Fibroblast of mammary gland (primary cell): ENCODE measurements at places on chromosomes 6 and 20.
A peak's percentile ranks its signal among the peaks of the same experiment; 100 is the strongest.

DNA sequence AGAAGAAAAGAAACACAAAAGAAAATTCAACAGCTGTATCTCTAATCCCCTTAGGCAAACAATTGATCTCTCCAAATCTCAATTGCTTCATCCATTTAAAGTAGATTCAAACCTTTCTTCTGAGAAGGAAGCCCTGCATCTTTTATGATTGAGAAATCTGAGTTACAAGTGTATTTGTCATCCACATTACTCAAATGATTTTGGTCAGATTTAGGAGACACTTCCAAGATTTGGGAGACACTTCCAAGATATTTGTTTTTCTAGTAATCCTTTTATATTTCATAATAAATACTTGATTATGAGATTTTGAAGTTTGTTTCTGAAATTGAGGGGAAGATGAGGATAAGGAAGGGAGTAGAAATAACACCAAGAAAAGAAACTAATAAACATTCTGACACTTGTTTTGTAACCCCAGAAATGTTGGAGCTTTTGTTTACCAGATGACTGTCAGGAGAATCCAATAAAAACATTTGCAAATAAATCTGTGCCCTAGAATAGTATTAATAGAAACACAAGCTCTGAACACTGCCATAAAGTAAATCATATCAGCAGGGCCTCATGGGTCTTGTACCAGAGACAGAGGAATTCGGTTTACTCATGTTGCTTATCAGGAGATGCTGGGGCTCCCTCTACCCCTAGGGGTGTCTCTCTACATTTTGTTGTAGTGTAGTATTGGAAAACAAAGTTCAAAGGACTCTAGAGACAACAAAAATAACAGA, 314.3 kb upstream of the NT5E start:
- DNase-seq: peak; percentile 79

- DNase-seq: no peak
Measured at GRCh38 chr6:168560126-168560525, 119.1 kb downstream of the SMOC2 start.

DNA sequence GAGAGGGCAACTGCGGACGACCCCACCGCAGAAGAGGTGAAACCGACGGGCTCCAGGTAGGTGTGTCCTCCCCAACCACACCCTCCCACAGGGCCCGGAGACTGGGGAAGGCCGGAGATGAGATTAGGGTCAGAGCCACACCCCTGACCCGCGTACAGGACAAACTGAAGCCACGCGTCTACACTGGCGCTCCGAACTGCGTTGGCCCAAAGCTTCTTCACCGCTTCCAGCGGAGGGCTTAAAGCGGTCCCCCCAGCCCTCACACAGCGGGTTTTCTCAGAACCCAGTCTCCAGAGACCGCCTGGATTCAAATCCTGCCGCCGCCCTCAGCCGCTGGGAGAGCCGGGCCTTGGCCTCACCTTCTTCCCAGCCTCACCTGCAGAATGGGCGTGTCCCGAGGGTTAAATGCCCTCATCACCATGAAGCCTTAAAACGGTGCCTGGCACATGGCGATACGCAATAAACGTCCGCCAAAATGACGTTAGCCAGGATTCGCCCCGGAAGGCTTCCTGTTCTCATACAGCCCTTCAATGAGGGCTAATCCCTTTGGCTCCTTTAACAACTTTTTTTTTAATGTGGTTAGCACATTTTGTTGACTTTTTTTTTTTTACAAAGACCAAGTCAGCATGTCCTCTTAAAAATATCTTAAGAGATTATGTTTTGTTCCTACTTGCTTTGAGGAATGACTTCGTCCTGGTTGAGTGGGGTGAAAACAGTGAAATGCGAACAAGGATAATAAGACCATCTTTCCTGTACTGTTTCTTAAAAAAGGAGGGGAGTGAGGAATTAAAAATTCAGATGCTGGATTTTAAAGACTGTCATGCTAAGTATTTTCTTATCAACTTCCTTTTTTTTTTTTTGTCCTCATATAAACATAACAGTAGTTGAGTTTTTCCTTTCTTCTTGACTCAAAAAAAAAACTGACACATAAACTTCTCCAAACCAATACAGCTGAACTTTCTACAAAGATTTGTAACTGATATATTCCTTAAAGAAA, 15.1 kb upstream of the ZNF217 start:
- DNase-seq: no peak

- no peak for DNase-seq
Measured at GRCh38 chr6:31041372-31041974, 31.2 kb downstream of the MUC22 start.

DNA sequence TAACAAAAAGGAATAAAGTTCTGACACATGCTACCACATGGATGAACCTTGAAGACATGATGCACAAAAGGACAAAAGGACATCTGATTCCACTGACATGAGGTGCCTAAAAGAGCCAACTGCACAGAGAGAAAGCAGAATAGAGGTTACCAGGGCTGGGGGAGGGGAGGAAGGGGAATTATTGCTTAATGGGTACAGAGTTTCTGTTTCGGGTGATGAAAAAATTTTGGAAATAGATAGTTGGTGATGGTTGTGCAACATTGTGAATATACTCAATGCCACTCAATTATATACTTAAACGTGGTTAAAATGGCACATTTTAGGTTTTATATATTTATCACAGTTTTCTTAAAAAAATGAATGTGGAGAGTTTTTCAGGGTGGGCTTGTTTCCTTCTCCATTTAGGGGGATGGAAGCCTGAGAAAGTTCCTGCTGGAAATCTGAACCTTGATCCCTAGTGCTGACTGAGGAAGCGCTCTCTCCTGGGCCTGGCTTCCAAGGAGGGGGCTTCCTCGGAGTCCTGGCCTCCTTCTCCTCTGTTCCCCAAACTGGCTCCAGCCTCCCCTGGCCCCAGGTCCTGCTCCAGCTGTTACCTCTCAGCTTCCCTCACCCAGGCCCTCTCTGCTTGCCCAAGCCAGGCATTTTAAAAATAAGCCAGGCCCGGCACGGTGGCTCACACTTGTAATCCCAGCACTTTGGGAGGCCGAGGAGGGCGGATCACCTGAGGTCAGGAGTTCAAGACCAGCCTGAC, 79.2 kb downstream of the NOL4L start:
- no peak for DNase-seq

DNA sequence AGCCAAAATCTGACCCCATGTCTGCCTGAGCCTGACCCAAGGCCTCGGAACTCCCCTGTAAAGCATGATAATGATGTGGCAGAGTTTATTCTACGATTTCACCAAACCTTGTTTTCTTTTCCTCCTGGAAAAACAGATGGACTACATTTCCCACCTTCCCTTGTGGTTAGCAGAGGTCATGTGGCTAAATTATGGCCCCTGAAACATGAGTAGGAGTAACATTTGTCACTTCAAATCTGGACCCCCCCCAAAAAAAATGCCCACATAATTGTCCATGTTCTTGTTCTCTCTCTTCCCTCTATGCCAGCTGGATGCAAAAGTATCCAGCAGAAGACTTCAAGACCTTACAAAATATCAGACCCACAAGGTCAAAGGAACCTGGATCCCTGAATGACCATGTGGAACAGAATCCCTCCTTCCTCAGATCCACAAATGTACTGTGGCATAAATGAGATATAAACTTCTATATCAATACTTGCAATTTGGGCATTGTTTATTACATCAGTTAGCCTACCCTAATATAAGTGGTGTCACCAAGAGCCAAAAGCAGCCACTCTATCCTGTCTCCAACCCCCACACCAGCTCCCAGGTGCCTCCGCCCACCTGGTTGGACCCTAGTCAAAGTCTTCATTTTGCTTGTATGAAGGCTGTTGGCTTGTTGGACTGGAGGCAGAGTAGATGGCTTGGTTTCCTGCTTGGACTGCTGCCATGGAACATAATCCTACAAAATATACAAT, 1.4 kb downstream of the C20orf96 start:
- no peak for DNase-seq

DNA sequence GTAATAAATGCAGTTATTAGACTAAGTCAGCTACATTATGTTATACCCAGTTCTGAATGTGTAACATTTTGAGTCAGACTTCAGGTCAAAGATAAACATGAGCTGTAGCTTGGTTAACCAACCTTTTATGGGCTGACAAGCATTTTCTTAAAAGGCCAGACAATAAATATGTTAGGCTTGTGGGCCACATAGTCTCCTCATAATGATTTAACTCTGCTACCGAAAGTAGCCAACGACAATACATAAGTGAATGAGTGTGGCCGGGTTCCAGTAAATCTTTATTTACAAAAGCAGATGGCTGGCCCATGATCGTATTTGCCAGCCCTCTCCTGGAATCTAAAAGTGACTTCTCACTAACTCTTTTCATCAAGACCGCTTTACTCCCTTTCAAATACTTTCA, 49.9 kb downstream of the ATG5 start:
- peak; percentile 53 for DNase-seq

GRCh38 chr6:151166180-151166579, 73.6 kb upstream of the AKAP12 start:
- peak; percentile 8 for DNase-seq

- DNase-seq: no peak
Measured at GRCh38 chr20:41178904-41179432, 41.6 kb downstream of the PLCG1 start.

GRCh38 chr20:59787538-59787890, 145.9 kb downstream of the SYCP2 start:
- DNase-seq: no peak

- DNase-seq: peak; percentile 37
Measured at GRCh38 chr6:155301867-155302266, 12.4 kb downstream of the TFB1M start.

GRCh38 chr6:87848616-87849015, 146.6 kb upstream of the AKIRIN2 start:
- DNase-seq: no peak

- peak; percentile 68 for DNase-seq
Measured at GRCh38 chr6:161379834-161380582, 106.1 kb upstream of the AGPAT4 start.

DNA sequence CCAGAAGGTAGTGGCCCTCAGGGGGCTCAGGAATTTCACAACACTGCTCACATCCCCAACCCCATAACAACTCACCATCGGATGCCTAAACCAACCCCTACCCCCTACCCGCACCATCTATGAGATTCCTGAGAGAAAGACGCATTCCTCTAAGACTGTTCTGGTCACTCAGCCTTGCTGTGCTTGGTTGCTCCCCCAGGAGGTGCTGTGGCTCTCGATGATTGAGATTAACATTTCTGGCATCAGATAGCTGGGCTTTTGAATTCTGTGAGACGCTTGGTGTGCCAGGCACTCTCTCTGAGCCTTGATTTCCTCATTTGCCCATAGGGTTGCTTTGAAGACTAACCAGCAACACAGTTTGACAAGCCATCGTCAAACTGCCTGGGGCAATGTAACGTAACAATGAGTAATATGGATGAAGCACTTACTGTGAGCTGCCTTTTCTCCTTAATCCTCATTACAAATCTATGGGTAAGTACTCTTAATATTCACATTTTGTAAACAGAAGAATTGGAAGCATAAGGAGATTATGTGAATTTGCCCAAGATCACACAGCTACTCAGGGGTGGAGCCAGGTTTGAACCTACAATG, 978 bp downstream of the WFDC6 start:
- no peak for DNase-seq

DNA sequence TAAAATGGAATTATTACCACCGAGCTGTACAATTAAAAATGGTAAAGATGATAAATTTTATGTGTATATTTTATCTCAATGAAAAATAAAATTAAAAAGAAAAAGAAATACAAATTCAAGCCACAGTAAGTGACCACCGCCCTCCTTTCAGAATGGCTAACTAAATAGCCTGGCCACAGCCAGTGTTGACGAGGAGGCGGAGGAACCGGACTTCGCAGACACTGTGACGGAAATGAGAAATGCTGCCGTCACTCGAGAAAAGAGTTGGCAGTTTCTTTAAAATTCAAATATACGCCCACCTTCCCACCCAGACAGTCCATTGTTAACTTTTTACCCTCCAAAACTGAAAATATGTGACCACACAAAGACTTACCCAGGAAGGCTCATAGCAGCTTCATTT, 50.0 kb downstream of the FOXF2 start:
- peak; percentile 40 for DNase-seq

- no peak for DNase-seq
Measured at GRCh38 chr6:167526465-167527368, 201.8 kb downstream of the TTLL2 start.

DNA sequence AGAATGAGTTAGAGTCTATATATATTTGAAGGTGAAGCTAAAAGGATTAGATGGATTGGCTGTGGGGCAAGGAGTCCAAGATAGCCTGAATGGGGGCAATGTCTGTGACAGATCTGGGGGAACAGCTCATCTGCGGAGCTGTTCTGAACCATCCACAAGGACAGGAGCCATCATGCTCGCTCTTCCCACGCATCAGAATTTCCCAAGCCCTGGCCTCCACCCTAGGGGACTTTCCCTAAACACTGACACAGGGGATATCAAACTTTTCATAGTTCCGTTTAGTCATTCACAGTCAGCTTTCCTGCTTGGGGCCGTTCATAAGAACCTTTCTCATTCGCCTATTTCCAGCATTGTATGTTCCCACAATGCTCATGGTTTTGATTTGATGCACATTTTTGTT, 37.6 kb upstream of the CCN6 start:
- DNase-seq: peak; percentile 89

DNA sequence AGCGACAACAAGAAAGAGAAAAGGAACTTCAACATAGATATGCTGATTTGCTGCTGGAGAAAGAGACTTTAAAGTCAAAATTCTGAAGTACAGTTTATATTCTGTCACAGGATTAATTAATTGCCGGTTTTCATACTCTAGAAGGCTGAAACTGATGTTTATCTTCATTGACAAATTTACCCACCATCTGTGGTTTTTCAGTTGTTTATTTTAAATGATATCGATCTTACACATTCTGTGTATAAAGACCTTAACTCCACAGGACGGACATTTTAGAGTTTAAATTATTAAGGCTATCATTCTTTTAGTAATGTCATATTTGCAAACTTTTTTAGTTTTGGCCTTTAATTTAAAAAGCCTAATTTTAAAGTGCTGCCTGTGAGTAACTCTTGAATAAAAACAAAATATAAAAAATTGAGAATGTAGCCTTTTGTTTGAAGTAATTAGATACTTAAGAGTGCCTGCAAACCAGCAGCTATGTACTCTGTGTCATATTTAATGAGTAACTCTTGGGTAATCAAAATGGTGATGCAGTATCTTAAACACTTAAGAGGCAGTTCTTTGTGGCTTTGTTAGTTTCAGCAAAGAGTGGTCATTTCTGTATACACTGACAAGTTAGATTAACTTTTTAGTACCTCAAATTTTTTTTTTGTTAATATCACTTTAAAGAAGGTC, 59.3 kb downstream of the CDC5L start:
- DNase-seq: peak; percentile 92

DNA sequence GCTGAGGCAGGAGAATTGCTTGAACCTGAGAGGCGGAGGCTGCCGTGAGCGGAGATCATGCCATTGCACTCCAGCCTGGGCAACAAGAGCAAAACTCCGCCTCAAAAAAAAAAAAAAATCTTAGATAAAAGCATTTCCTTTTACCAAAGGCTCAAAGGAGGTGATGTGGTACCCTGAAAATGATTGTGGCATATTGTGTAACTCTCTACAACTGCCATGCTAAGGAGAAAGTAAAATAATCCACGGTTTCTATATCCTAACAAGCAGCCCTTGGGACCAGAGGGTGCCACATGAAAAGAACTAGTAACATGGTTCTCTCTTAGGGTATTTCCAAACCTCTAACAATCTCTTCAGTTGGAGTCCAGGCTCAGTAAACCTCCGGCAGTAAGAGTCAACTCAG, 38.8 kb upstream of the SLA2 start:
- DNase-seq: no peak

GRCh38 chr6:127939442-127940066, 38.7 kb upstream of the THEMIS start:
- peak; percentile 24 for DNase-seq
